ENCODE measurements at places on chromosomes 7 and 10.

- DNase-seq = no peak
These were observed 323.9 kb downstream of the GATA3 start for GRCh38 chr10:8378198-8378983.

DNA sequence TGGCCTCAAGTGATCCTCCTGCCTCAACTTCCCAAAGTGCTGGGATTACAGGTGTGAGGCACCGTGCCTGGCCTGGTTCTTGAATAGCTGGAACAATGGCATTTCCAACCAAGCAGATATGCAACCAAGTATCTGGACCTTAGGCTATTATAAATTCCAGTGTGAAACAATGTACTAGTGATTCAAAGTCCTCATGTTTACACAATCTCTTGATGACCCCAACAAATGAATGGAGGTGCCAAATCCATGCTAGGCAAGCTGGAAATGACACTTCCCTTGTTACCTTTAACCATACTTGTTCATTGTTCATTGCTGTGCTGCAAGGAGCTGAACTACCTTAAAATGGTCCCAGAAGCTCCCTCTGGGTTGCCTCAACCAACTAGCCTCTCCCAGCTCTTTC is 282.2 kb upstream of the KLF14 start:
- no peak for DNase-seq

- DNase-seq = no peak
These were observed 28.5 kb upstream of the CROT start for GRCh38 chr7:87316846-87317552.

- DNase-seq = no peak
These were observed 4.2 kb downstream of the WDR86 start for GRCh38 chr7:151405588-151405987.

- DNase-seq = no peak
These were observed 58.8 kb upstream of the AKR1E2 start for GRCh38 chr10:4767033-4767814.

- DNase-seq = no peak
These were observed 222.9 kb downstream of the PTEN start for GRCh38 chr10:88086187-88086960.

- DNase-seq = no peak
These were observed 130.2 kb downstream of the COL28A1 start for GRCh38 chr7:7405461-7405860.

DNA sequence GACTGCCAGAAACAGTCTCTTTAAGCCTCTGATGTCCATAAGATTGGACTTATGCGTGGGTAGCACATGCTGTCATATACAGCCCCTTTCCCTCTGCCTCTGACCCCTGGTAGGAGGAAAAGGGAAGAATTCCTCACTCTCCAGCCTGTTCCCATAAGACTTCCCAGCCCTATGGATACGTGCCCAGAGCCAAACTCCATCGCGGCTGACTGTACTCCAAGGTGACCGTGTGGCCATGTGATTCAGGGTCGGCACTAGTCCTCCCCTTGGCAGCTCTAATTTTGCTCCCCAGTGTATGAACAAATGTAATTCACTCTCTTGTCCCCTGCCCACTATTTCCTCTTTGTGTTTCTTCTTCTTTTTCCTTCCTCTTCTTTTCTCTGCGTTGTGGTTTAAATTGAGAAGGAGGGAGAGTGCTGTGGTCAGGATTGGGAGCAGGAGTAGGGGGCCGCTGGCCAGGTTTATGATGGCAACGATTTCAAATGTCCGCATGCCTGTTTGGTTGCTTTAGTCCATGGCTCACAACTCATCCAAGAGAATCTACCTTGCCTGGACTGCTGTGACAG is 43.8 kb downstream of the PRLHR start:
- DNase-seq = no peak

DNA sequence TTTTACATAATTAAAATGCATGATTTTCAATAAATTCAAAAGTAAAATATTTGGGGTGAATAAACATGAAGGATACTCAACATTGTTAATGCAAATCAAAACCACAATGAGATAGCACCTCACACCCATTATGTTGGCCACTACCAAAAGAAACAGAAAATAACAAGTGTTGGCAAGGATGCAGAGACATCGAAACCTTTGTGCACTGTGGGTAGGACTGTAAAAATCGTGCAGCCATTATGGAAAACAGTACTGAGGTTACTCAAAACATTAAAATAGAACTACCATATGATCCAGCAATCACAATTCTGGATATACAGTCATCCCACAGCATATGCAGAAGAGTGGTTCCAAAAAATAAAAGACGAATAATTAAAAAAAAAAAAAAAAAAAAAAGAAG is 13.1 kb downstream of the EZH2 start:
- no peak for DNase-seq

- DNase-seq = no peak
These were observed 42.7 kb downstream of the INPP5F start for GRCh38 chr10:119768455-119769094.

DNA sequence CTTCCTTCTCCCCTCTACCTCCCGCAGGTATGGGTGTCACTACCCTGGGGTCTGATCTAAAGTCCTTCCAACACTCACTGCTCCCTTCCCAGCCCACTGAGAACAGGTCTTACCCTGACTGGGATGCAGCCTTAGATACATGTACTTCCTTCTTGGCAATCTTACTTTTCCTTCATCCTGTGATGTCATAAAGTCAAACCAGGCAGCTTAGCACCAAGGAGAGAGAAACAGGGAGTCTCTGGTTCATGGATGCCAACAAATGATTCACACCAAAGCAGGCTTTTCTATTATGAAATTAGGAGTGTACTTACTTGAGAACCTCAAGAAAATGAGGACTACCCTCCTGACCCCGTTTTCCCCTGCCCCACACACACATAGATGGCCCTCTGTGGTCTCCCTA is 111.0 kb upstream of the KMT2E start:
- no peak for DNase-seq

- no peak for DNase-seq
These were observed 184.8 kb upstream of the PDE1C start for GRCh38 chr7:32255036-32255435.

DNA sequence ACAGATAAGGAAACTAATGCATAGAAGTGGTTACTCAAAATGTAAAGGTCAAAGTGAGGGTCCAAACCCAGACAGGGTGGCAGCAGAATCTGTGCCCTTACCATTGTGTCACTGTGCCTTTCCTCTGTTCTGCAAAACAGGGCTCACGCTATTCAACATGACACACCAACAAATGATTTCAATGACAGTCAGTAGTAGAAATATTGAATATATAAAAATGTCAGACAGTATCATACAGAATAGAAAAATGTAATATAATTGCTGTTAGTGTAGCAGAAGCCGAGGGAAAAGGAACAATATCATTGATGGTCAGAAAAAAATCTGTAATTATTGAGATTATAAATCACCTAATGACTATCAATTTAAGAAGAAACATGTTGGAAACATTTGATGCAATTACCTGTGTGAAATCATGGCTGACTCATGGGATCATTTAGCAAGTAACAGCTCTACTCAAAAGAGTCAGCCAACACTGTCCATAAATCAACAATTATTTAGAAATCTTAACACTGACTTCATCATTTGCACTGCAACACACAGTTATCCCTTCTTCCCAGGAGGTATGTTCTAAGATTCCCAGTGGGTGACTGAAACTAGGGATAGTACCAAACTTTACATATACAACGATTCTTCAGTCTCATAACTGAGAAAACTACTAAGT is 198.7 kb downstream of the DGKI start:
- DNase-seq = no peak

DNA sequence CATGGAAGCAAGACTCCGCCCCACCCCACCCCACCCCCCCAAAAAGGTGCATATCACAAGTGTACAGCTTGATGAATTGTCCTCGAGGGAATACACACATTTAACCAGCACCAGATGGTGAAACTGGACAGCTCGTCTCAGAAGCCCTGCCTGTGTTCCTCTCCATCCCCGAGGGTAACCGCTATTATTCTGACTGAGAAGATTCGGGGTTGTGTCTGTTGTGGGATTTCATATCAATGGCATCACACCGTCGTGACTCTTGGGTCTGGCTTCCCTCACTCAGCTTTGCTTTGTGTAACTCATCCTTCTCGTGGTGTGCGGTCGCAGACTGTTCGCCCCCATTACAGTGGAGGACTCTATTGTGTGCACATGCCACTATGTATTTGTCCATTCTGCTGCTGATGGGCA is 18.9 kb downstream of the PODXL start:
- no peak for DNase-seq

GRCh38 chr7:39919646-39920045 is 30.4 kb upstream of the CDK13 start:
- DNase-seq = no peak

DNA sequence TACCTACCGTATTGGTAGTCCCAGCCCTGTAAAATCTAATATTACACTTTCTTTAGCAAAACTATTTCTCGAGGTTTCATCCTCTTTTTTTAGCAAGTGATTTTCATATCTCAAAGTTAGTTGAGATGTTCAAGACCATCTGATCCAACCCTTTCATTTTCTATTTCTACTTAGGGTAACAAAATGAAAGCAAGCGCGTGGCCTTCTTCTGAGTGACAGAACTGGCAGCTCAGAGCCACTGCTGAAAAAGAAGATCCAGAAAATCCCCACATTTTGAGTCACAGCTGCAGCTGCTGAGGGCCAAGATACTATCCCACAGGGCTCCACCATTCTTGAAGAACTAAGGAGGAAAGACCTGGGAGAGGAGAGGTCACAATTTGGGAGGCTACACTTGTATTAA is 24.8 kb upstream of the ZNF800 start:
- no peak for DNase-seq

DNA sequence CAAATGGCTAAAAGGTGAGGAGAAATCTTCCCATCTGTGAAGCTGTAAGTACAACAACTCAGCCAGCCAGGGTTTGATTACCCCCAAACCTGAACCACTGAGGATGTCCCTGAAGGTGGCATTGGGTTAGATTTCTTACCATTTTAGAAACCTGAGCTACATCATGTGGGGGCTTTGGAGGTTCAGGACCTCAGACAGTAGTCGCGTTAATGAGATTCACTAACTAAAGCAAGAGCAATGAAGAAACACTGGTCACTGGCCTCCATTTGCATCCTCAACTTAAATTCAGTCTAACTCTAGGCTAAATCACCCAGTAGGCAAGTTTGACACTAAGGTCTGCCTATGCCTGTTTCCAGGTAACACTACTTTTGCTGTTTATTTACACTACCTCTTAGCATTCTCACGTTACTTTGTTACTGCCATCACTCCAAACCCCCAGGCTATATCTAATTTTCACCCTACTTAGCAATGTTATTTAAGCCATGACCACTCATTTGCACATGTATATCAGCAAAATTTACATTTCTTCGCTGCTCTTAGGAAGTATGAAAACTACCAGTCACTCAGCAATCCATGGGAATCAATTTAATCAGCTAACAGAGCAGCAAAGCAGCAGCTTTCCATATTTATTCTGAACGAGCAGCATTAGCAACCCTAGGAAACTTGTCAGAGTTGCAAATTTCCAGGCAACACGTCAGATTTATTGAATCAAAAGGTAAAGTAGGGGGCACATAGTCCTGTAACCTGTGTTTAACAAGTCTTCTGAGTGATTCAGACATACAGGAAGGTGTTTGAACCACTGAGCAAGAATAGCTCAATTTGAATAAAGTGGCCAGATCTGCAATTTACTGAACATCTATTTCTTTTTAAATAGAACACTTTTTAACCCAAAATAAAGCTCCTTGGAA is 788.4 kb upstream of the SORCS1 start:
- DNase-seq = no peak

GRCh38 chr7:101087334-101088068 is 2.2 kb downstream of the TRIM56 start:
- peak; percentile 68 for DNase-seq

DNA sequence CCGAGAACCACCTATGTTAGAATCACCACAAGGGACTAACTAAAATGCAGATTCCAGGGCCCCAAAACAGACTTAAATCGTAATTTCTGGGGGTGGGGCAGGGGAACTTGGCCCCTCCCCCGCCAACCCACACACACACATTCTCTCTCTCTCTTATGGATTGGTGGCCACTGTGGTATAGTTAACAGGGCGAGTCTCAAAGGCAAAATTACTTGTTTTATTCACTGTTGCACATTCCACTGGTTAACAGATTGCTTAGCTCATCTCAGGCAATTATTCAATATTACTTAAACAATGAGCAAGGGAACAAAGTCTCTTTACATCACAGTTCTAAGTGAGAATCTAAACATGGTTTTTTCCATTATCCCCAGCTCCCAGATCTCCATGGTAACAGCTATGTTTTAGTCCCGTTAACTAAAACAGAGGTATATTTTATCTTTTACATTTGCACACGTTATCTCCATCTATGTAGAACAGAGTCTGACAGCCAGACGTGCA is 38.5 kb downstream of the IGF2BP3 start:
- DNase-seq = no peak

All from Right ventricle myocardium inferior (tissue), 1 donor.